ENCODE measurements at places on chromosomes 6 and 20. TPM values are rescaled to one million over a fixed set of nuclear protein-coding genes. Genes with fewer than 3 reads are reported as not detected.

Gene RREB1
- total RNA-seq: 42.9 TPM

Gene TNNC2
- not detected for total RNA-seq

- DNase-seq: peak; percentile 73
Observed at GRCh38 chr6:30915591-30915946, 1.5 kb downstream of the VARS2 start.

DNA sequence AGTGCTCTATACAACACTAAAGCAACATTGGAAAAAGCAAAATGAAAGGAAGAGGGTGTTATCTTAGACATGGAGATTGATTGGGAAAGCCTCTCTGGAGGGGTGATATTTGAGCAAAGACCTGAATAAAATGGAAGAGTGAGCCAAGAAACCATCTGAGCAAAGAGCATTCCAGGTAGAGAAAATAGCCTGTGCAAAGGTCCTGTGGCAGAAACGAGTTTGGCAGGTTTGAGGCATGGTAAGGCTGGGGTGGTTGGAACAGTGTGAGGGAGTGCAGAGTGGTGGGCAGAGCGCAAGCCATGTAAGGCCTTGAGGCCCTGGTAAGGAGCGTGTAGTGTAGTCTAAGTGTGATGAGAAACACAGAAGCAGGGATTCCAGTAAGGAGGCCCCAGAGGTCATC is 40.0 kb upstream of the PTPRT start:
- DNase-seq: no peak
